Esophagus mucosa (tissue), 1 donor: ENCODE measurements at places on chromosomes 2 and 18.

- ATAC-seq, result peak; percentile 37
These were observed 307.1 kb upstream of the PIK3C3 start for GRCh38 chr18:41647914-41648313.

- no peak for ATAC-seq
These were observed 50.9 kb downstream of the PHLPP1 start for GRCh38 chr18:62766266-62766665.

GRCh38 chr2:239538357-239539052, 137.7 kb upstream of the HDAC4 start:
- no peak for ATAC-seq

GRCh38 chr18:9973470-9973869, 59.7 kb downstream of the VAPA start:
- ATAC-seq, result peak; percentile 47

DNA sequence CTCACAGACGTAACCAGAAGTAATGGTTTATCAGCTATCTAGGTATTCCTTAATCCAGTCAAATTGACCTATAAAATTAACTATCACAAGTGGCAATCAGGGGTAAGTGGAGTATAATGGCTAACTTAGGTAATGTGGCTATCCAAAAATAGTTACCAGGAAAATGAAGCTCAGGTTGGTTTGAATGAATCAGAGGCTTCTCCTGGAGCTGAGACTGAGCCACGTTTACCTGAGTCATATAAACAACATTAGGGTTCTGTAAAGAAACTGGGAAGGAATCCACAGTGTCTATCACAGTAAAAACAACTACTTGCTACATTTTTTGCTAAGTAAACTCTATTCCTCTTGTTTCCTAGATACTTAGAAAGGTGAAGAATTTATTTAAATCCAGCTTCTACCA, 236.0 kb upstream of the SPHKAP start:
- ATAC-seq, result no peak

GRCh38 chr2:46249654-46250053, 47.6 kb upstream of the EPAS1 start:
- ATAC-seq, result no peak

DNA sequence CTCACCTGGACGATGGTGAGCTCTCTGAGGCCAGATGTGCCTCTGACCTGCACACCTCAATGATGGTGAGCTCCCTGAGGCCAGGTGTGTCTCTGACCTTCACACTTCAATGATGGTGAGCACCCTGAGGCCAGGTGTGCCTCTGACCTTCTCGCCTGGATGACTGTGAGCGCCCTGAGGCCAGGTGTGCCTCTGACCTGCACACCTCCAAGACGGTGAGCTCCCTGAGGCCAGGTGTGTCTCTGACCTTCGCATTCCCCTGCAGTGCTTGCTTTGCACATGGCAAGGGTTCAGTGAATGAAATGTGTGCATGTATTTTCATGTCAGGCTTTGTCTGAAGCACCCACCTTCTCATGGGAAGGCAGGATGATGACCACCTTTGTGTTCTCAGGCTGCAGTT, 95.5 kb downstream of the PTGR3 start:
- no peak for ATAC-seq

DNA sequence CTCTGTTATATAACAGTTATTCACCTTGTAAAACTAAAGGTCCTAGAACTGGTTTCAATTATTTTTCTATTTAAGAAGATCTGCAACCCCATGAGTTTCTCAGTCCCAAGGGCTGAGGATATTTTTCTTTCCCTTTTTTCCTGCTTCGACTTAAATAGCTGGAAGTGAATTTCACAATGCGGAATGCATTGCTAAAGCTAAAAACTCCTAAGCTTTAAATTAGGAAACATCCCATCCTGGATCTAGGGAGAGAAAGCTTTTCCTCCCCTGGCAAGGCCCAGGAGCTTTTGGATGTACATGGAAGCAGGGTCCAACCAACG, 1.4 kb downstream of the RFX8 start:
- no peak for ATAC-seq

GRCh38 chr2:21696900-21697299, 573.1 kb downstream of the TDRD15 start:
- no peak for ATAC-seq

DNA sequence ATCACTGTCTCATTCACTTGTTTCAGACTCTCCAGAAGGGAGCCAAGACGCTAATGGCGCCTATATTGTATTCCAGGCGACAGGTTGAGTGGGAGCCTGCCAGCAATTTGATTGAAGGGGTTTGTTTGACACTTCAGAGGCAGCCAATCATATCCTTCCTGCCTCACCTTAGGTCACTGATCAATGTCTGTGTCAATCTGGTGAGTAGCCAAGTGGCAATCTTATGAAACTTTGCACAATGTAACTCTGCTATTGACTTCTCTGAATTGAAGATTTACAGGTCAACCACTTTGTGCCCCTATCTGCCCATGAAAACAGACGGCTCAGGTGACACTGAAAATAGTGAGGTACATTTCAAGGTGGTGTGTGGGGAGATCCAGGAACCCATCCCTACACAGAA, 32.7 kb upstream of the RPE start:
- no peak for ATAC-seq

DNA sequence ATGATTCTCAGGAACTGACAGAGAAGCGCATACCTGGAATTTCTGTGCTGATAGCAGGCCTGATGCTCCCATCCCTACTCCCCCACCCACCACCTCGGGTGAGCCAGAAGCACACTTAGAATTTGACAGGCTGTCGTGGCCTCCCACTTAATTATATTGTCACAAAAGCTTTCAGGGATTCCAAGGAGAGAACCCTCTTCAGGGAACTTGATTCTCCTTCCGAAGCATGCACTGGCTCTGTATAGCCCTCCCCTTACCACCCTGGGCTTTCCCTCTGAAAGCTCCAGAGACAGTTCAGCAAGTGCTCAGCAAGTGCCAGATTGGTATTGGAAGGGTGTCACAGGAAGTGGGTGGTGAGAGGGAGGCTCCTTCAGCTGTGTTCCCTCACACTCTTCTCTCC, 252.5 kb upstream of the SIX2 start:
- no peak for ATAC-seq

GRCh38 chr2:62657783-62658182, 47.7 kb upstream of the EHBP1 start:
- ATAC-seq, result no peak

DNA sequence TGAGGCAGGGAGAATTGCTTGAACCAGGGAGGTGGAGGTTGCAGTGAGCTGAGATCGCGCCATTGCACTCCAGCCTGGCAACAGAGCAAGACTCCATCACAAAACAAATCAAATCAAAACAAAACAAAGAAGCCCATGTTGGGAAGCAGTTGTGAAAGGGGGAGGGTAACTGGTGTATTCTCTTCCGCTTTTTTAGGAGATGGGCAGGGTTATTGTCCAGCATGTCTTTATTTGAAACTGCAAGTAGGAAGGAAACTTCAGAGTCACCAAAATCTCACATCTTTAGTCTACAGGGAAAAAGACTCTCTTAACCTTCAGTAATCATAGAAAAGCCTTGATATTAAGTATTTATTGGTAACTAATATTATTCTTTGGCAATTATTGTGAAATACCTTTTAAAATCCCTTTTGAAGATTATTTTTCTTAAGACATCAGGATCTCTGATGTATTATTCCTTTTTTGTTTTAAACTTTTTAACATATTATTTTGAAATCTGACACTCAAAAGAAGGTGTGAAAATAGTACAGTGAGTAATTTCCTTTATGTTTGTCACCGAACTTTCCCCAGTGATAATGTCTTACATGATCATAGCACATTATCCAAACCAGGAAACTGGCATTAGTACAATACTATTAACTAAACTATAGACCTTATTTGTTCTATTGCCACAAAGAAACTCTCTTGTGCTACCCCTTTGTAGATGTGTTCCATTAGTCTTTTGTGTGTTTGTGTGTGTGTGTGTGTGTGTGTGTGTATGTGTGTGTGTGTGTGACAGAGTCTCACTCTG, 84.3 kb upstream of the LTBP1 start:
- no peak for ATAC-seq

DNA sequence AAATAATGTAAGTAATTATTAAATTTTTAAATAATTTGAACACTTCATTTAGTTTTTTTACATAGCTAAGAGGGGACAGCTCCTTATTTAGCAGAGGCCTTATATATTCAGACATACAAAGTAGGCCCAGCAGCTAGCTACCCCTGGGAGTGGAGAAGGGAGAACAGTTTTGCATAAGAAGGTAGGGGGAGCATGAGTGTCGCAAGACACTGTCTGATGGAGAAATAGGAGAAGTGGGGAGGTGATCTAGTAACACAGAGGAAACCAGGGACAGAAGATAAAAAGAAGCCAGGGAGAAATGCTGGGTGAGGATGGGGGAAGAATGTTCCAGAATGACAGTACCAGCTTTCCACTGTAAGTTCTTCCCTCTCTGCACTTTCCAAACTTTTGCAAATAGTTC, 16.0 kb upstream of the RGPD4 start:
- no peak for ATAC-seq

GRCh38 chr18:10035281-10035991, 121.6 kb downstream of the VAPA start:
- peak; percentile 85 for ATAC-seq

DNA sequence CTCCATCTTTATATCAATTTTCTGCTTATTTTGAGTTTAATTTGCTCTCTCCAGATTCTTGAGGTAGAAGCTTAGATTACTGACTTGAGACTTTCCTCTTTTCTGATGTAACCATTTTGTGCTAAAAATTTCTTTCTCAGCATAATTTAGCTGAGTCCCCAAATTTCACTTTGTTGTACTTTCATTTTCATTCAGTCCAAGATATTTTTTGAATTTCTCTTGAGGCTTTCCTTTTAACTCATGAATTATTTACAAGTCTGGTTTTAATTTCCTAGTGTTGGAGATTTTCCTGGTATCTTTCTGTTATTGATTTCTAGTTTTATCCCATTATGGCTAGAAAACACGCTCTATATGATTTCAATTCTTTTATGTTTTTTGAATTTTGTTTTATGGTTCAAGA, 144.7 kb upstream of the PGAP1 start:
- no peak for ATAC-seq

GRCh38 chr2:108257757-108258331, 18.1 kb downstream of the SULT1C3 start:
- no peak for ATAC-seq

DNA sequence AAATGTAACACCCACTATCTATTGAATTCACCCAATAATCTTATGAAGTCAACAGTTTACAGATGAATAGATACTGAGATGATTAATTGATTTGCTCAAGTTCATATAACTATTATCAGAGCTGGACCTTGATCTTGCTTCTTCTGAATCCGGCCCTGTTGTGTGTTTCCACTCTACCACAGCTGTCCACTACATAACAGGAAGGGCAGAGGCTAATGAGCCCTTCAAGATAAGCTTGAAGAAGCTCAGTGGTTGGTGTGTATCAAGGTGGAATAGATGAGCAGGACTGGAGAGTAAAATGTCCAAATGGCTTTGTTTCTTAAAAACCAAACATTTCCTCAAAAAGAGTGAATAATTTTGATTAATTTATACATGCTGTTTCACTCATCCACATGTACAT, 56.4 kb upstream of the ITGB6 start:
- no peak for ATAC-seq

- ATAC-seq, result no peak
These were observed 21.8 kb downstream of the CFAP210 start for GRCh38 chr2:169672406-169672805.

GRCh38 chr2:217573571-217573970, 429.2 kb downstream of the TNS1 start:
- ATAC-seq, result no peak

GRCh38 chr2:68739595-68740399, 5.2 kb downstream of the ARHGAP25 start:
- peak; percentile 27 for ATAC-seq

GRCh38 chr18:52069201-52069600, 270.8 kb upstream of the DCC start:
- ATAC-seq, result no peak

DNA sequence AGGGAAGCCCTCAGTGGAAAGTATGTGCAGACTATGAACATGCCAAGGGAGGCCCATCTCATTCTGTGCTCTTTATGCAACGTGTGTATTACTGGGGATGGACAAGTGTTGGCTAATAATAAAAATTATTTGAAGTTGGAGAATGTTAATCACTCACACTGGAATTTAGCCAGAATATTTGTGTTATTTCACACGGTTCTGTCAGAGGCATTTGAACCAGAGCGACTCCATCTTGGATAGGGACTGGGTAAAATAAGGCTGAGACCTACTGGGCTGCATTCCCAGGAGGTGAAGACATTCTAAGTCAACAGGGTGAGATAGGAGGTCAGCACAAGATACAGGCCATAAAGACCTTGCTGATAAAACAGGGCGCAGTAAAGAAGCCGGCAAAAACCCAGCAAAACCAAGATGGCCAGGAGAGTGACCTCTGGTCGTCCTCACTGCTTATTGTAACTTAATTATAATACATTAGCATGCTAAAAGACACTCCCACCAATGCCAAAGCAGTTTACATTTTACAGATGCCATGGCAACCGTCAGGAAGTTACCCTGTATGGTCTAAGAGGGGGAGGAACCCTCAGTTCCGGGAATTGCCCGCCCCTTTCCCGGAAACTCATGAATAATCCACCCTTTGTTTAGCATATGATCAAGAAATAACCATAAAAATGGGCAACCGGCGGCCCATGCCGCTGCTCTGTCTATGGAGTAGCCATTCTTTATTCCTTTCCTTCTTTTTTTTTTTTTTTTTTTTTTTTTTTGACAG, 2.6 kb upstream of the FZD5 start:
- ATAC-seq, result no peak

DNA sequence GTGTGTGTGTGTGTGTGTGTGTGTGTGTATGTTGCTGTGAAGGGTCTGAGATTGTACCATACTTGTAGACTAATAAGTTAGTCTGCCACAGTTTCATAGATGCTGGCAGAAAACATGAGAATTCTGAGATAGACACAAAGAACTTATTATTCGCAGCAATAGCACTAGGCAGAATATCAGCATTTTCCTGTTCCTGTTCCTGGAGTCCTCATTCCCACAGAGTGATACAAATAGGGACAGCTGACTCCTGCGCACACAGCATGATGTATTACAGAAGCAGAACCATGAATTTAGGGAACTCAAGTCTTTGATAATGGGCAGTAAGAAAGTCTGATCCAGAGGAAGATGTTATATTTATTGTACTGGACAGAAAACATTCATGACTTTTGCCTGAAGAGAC, 1466.3 kb downstream of the DPP10 start:
- ATAC-seq, result no peak

GRCh38 chr2:120602251-120602650, 133.4 kb upstream of the GLI2 start:
- ATAC-seq, result peak; percentile 50

GRCh38 chr2:230995821-230996220, at the start of gene SPATA3:
SPATA3 (plus strand) TSS chr2:230996121; CDS start chr2:230996234, 113 bp downstream.
- no peak for ATAC-seq
